Stimulated activated memory B cell treated with anti-CD40 and anti-IgM and Interleukin-4, amounts not matched to agents 10 μg/mL and 1 μg/mL and 100 μg/mL, for 72 hours (primary cell): ENCODE measurements at places on chromosomes 12 and 14.
A peak's percentile ranks its signal among the peaks of the same experiment; 100 is the strongest.

GRCh38 chr12:6613776-6614512 lies 6.8 kb upstream of the CHD4 start:
- peak; percentile 49 for ATAC-seq

GRCh38 chr12:65845751-65846537 lies 21.7 kb downstream of the HMGA2 start:
- ATAC-seq = no peak

GRCh38 chr12:104816845-104817503 lies 141.1 kb downstream of the SLC41A2 start:
- no peak for ATAC-seq

GRCh38 chr14:51014086-51014485 lies 69.8 kb upstream of the PYGL start:
- ATAC-seq = no peak

- ATAC-seq = no peak
Observed at GRCh38 chr14:100747021-100747586, 20.4 kb downstream of the DLK1 start.

DNA sequence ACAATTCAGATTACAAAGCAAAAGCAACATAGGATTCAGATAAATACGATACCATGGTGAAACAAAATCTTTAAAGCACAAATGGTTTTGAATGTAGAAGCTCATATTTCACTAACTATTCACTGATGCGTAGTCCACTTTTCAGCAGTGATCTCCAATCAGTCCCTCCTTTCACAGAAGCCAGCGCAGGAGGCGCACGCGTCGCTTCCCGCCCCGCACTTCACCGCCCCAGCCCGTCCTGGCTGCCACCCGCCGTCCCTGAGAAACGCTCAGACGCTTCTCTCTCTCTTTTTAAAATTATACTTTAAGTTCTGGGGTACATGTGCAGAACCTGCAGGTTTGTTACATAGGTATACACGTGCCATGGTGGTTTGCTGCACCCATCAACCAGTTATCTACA lies 19.8 kb upstream of the CHFR start:
- no peak for ATAC-seq

GRCh38 chr12:130203151-130203550 lies 40.9 kb downstream of the FZD10 start:
- no peak for ATAC-seq

DNA sequence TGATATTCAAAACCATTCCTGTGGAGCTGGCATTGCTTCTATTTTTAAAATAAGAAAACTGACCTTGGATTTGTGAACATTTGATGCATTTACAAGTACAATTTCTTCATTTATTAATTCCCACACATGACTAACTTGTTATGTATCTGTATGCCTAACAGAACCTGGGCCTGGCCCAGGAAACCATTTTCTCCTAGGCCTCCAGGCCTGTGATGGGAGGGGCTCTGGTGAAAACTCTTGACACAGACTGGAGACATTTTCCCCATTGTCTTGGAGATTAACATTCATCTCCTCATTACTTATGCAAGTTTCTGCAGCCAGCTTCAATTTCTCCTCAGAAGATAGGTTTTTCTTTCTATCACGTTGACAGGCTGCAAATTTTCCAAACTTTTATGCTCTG lies 42.0 kb downstream of the GLIPR1L2 start:
- no peak for ATAC-seq

DNA sequence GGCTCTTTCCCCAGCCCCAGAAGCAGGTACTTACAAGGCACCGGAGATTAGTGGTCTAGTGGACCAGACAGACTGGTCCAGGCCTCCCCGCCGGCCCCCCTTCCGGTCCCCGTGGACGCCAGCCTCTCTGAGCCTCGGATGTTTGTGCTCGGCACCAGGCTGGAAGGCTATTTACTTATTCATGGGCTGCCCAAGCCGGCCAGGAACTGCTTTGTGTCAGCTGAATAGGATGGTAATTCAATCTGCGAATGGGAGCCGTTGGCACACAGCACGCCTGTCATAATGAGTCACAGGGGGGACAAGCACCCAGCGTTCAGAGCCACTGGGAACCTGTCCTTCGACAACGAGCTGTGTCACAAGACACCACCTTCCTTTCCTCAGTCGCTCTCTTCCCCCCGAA lies 82.3 kb downstream of the RIMBP2 start:
- ATAC-seq = no peak

DNA sequence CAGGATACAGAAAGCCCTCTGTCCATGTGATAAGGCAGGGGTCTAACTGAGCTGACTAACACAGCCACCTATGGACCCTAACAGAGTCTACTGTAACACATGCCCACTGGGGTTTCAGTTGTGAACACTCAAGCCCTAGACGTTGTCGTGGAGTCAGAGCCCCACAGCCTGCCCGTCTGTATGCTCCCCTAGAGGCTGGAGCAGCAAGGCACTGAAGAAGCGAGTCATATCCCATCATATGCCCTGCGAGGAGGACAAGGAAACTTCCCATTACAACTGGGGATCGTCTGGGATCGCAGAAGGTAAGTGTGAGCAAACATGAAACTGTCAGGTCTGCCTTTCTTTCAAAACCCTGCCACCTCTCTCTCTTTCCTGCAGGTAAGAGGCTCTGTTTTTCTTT lies 138.1 kb downstream of the GPR65 start:
- no peak for ATAC-seq

DNA sequence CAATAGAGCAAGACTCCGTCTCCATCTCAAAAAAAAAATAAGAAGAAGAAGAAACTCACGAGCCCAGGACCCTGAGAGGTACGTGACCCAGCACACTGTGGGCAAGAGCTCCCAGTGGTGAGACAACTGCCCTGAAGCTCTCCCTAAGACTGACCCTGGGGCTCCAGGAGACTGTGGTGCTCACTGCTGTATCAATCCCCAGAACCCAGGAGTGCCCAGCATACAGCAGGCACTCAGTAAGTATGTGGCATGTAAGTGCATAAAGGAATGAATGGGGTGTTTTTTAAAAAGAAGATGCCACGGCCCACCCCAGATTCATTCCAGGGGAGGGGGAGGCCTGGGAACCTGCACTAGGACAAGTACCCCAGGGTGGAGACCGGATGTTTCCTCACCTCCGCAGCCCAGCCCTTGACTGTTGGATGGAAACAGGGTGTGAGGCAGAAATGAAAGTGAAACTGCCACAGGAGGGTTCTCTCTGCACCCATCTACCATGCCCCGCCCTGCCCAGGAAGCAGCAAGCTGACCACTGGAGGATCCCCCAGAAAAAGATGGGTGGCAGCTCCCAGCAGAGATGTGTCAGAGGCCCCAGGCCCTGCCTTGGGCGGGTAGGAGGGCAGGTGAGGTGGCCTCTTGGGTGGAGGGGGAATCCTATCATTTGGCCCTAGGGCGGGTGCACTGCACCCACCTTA lies 12.2 kb downstream of the ITPK1 start:
- peak; percentile 90 for ATAC-seq

- ATAC-seq = no peak
Observed at GRCh38 chr12:32569259-32569658, 109.8 kb upstream of the DNM1L start.

DNA sequence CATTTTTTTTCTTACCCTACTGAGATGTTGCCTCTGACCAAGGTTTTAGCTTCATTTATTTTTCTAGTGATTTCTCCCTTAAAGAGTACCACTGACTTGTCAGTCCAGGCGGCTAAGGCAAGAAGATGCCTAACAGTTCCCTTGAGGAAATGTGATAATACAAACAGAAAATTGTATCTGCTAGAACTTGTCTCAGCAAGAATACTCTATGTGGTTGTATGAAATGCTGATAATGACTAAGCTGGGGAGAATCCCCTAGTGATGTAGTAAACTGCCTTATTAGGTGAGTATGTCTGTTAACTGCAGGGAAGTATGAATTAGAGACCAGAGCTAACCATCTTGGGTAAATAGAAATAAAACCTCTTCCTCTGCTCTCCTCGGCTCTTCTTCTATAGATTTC lies 6.7 kb downstream of the C12orf54 start:
- ATAC-seq = peak; percentile 67

DNA sequence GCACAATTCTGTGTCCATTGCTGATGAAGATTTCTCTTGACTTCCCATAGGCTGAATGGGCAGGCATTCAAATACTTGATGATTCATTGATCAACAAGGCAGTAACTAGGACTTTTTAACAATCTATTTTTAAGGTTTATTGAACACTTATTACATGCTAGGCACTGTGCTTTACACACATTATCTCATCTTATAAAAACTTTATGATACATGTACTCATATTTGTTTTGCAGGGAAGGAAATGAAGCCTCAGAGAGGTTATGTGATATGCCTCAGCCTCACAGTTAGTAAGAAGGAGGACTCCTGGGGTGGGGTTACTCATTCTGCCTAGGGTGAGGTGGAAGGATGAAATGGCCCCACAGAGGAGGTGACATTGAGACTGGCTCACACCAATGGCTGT lies 12.9 kb upstream of the EMP1 start:
- ATAC-seq = no peak

DNA sequence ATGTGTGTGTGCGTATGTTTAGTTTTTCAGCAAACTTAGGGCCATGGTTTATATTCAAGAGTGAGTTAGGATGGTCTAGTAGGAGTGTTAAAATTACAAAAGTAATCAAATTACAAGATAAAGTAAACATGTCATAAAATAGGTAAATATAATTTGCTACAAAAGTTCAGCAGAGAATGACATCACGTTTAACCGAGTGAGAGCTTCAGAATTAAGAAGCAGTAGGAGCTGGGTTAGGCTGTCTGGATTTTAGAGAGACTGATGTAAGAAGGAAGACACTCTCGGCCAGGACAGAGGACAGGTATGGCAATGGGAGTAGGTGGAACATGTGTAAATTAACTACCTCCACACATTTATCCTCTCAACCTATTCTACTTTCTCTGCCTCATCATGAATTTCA lies 11.6 kb upstream of the MGST1 start:
- no peak for ATAC-seq

GRCh38 chr12:53101931-53102781 lies 1.1 kb upstream of the SOAT2 start:
- no peak for ATAC-seq

GRCh38 chr14:71536015-71536740 lies 396.1 kb upstream of the RGS6 start:
- no peak for ATAC-seq

- no peak for ATAC-seq
Observed at GRCh38 chr12:38490073-38490472, 173.5 kb downstream of the ALG10B start.

DNA sequence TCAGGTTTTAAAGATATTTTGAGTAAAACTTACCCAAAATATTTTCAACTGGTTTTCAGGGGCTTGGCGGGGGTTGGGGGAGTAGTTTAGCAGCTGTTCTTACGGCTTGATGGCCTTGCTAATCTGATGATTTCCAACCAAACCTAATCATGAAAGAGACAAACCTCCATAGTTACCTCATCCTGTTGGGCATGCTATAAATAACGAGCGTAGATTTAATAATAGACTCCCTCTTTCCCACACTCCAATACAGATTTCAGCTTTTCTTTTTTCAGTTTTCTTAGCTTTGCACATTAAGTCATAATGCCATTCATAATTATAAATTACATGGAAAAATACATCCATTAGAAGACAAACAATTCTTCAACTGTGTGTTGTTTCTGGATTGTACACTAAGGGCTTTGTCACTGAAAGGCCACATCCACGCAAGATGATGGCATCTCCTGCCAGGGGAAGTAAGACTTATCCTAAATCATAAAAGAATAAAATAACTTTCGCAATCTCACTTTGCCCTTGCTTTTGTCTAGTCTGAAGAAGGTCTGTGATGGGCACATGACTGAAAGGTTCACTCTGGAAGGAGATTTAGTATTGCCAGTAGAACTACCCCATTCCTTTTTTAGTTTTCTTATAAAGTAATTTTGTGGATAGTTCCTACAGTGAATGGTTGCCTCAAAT lies 23.2 kb downstream of the ITPR2 start:
- no peak for ATAC-seq

- no peak for ATAC-seq
Observed at GRCh38 chr14:39977198-39977597, 545.0 kb upstream of the FBXO33 start.

DNA sequence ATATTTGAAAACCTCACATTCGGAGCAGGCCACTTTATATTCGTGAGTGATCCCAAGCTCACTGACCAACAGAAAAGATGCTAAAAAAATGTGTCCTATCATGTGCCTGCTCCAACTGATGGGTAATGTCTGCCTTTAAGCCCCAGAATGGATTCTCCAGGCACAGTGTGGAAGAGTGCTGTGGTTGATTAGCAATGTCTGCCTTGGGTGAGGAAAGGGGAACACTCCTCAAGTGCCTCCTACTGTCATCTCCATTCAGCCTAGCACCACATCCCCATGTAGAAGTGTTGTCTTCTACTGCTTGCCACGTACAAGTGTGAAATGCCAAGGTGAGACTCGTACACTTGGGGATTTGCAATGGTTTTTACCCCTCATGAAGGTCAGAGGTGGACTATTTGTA lies 199.3 kb downstream of the SLC41A2 start:
- no peak for ATAC-seq

GRCh38 chr14:76421662-76422061 lies 45.7 kb downstream of the ESRRB start:
- ATAC-seq = no peak

DNA sequence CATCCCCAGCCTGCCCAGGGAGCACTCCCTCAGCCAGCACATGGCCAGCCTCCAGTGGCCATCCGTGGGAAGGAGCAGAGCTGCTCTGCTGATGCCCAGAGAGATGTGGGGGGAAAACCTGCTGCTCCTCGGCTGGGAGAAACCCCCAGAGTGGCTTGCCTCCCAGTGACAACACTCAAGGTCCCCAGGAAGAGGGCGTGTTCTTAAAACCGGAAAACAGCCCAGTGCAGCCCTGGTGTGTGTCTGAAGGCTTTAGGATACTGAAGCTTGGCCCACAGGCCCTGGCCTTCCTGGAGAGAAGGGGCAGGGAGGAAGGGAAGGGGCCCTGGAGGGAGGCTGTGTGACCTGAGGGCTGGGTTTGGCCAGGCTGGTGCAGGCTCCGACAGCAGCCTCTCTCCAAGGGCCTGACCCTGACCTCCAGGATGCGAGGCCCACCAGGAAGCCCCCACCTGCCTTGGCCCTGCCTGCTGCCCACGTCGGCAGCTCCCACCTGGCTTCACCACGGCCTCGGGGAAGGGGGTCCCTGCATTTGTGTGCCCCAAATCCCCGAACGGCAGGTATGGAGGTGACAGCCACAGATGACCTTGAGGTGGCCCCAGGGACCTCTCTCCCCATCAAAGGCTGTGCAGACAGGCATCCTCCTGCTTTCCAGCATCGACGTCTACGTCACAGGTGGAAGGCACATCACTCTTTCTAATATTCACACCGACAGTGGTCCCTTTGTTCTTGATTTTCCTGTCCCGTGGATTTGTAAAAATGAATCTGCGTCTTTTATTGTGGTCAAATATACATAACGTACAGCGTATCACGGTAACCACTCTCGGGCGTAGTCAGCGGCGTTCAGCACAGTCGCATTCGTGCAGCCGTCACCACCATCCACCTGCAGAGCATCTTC lies 190.0 kb upstream of the C14orf180 start:
- no peak for ATAC-seq

DNA sequence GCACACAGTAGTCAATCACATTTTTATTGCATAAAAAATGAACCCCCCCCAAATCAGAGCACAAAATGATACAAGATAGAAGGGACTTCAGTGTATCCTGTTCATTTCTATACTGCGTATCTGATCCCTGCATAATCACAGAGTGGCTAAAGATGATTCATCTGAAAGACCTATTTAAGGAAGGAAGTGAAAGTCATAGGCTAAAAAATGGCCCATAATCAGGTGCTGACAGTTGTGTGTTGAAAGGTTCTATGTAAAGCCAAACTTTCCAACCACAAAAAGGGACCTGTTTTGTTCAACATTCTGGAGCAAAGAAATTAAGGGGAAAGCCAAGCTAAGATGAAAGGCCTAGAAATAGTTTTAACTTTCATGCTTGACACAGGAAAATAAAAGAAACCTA lies 147.8 kb upstream of the ATP2B1 start:
- peak; percentile 93 for ATAC-seq
